Right ventricle myocardium superior (tissue), 1 donor: ENCODE measurements at places on chromosomes 2 and 18. TPM values are rescaled to one million over a fixed set of nuclear protein-coding genes. Genes with fewer than 3 reads are reported as not detected.

PLGLB1 gene
- total RNA-seq = 2.7 TPM

CRYGC gene
- total RNA-seq = not detected

PARD3B gene
- 6.8 TPM for total RNA-seq

GALNT5 gene
- 0.16 TPM for total RNA-seq

WIPF1 gene
- total RNA-seq = 16.3 TPM

TEX261 gene
- 56.3 TPM for total RNA-seq

HOXD8 gene
- total RNA-seq = 0.32 TPM

SCG2 gene
- total RNA-seq = not detected

KATNAL2 gene
- 3.0 TPM for total RNA-seq

DSG1 gene
- total RNA-seq = 0.89 TPM

LCT gene
- total RNA-seq = not detected

IL36RN gene
- not detected for total RNA-seq

ANKRD62 gene
- total RNA-seq = not detected

BARD1 gene
- 10.0 TPM for total RNA-seq

TRABD2A gene
- 0.56 TPM for total RNA-seq

POTEJ gene
- not detected for total RNA-seq
